ENCODE measurements at places on chromosomes 5 and 9.
A peak's percentile ranks its signal among the peaks of the same experiment; 100 is the strongest.

DNA sequence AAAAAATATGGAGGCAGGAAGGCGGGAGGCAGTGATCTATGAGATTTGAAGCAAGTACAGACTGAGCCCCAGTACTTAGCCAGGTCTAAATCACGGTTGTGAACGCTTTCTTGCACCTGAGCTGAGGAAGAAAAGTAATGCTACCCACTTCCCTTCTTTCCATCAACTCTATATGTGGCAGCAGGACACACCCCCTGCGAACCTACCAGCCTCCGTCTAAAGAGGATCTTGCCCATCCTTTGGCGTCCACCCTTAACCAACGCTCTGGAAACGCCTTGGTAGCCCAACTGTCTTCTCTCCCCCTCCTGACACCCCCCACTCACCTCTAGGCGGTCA, 545 bp downstream of the HMGCS1 start:
- DNase-seq = peak; percentile 48

DNA sequence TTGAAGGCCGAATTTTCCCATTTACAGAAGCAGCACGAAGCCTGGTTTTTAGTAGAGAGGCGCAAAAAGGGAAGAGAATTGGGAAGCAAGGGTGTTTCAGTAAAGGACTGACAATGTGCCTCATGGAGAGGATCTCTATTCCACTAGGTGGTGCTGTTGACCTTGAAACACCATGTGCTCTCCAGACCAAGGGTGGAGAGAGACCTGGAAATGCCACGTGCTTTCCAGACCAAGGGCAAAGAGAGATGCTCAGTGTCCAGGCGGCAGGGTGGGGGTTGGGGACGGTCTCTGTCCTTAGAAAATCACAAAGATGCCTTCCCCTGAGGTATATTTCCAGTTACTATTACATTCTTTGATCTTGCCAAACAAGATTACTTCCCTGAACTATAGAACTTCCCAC, 425.3 kb downstream of the CSNK1G3 start:
- DNase-seq = no peak

GRCh38 chr5:151696470-151697061, 9.9 kb upstream of the SPARC start:
- peak; percentile 41 for DNase-seq

GRCh38 chr5:98573834-98574320, 199.6 kb upstream of the RGMB start:
- DNase-seq = no peak

- no peak for DNase-seq
Observed at GRCh38 chr5:145854651-145855258, 18.1 kb downstream of the GRXCR2 start.

DNA sequence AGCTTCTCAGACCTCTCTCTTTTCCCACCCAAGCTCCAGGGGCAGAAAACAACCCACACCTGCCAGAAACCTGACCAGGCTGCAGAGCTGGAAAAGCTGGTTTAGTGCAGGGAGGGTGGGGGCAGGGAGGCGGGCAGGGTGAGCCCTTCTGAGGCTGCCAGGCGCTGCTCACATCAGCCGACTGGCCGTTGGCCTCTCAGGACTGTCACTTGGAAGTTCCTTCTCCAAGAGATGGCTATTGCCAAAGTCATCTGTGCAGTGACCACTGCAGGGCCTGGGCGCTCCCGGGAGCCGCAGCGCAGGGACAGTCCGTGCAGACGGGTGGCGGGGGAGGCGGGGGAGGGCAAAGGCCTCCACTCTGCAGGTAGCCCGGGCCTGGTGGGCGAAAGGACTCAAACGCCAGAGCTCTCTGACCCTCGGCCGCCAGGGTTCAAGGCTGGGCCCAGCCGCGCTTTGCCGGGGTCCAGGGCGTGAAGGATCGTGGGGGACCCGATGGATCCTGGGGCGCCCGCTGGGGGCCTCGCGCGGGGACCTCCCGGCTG, 205.0 kb upstream of the IER5L start:
- no peak for DNase-seq

DNA sequence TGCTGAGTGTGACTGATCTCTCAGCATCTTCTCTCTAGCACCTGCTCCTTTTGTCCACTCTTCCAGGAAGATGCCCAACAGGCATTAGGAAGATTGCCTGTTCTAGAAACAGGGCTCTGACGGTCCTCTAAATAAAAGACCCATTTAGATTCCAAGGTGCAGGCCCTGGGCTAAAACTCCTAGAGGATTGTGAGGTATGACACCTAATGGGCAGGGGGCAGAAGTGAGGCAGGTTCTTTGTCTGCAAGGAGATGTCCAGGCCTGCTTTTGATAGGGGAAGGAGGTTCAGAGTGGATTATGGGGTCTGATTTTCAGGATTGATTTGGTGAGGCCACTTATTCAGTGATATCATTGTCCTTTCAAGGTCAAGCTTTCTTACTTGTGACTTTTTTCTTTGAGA, 140.8 kb upstream of the TRPC7 start:
- DNase-seq = no peak

GRCh38 chr5:78603636-78604175, 44.9 kb downstream of the LHFPL2 start:
- no peak for DNase-seq

DNA sequence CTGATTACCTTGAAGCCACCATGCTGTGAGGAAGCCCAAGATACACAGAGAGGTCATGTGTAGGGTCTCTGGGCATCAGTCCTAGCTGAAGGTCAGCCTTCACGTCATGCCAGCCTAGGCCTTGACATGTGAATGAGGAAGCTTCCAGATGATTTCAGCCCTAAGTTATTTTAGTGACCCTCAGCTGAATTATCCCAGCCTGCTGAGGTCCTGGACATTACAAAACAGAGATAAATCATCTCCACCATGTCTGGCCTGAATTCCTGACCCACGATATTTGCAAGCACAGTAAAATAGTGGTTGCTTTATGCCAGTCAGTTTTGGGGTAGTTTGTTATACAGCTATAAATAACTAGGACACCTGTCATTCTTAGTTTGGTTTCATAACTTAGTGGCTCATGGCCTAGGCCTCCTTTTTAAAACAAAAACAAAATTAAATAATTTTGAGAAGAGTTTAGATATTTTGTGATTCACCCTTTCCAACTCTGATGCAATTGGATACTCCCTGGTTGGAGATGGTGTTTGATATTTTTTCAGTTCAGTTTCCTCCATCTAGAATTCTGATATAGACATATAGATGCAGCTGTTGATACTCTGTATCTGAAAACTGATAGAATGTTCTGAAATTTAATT, 571.3 kb upstream of the CLINT1 start:
- DNase-seq = no peak

DNA sequence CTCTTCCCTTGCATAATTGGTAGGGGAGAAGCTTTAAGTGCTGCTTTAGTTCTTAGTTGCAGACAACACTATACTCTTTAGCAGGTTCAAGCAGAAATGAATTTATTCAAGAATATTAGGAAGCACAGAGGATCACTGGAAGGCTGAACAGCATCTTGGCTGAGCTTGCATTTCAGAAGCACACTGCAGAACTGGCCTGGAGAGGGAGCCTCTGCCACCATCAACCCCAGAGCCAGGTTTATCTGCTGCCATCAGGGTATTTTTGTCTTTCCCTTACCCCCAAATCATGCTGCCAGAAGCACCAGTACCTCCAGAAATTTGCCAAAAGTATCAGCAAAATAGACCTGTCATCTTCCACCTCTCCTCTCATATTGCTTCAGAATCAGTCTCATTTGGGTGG, 440.7 kb downstream of the DMAC1 start:
- DNase-seq = no peak

- DNase-seq = no peak
Observed at GRCh38 chr9:125495172-125496119, 211.6 kb downstream of the MAPKAP1 start.

- DNase-seq = no peak
Observed at GRCh38 chr9:115122937-115123336, 5.0 kb upstream of the TNC start.

DNA sequence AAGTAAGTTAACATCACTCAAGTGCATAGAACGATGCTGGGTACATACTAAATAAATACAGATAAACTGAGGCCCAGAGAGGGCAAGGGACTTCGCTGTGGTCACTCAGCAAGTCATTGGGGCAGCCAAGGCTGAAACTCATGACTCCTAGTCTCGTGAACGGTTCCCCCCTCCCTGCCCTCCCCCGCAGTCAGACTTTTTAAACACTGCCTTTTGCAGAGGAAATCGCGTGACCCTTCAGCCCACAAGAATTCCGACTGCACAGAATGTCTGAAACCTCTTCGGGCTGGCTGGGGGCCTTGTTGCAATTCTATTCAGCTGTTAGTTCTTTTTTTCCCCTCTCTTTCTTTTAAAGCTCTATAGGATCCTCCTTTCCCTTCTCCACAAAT, 28.1 kb downstream of the NEK6 start:
- no peak for DNase-seq

DNA sequence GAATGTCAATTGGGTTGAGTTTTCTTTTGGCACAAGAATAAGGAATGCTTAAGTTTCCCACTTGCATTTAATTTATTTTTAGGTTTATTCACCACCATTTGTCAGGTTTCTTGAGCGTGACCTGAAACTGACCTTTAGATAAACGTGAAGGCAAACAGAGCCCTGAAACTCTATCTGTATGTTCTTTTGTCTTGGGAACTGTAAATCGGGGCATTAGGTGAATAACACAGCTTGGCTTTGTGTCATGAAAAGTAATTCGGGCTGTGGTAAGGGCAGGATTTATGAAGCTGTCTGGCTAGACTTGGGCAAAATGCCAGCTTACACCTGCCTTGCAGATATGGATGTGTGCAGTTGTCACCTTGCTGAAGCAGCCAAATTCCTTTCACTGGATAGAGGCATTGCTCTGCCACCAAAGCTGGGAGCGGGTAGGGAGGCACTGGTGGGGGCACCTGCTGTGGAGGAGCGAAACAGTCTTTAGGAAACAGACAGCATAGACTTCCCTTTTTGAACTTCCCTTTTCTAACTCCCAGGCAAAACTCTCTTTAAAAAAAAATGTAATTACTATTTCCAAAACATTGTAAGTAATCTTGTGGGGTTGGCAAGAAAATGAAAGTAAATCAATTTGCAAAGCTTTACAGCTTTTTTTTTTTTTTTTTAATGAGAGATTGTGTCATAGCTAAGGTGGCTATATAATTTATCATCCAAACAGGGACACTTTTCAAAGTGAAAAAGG, 545.2 kb downstream of the CSNK1G3 start:
- DNase-seq = no peak

DNA sequence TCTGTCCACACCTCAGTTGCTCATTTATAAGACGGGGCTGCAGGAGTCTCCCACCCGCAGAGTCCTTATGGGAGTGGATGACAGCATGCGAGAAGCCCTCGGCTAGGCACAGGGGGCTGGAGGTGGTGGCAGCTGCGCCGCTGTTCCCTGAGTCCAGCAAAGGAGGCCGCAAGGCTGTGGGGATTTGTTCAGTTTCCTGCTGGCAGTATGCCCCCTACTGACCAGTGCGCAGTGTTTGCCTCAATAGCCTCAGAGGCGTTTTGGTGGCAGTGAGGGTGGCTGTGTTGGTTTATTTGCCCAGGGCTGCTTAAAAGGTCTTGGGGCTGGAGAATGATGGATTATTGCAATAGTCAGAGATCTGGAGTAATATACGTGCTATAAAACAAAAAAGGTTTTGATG, 176.3 kb upstream of the OTULINL start:
- no peak for DNase-seq

DNA sequence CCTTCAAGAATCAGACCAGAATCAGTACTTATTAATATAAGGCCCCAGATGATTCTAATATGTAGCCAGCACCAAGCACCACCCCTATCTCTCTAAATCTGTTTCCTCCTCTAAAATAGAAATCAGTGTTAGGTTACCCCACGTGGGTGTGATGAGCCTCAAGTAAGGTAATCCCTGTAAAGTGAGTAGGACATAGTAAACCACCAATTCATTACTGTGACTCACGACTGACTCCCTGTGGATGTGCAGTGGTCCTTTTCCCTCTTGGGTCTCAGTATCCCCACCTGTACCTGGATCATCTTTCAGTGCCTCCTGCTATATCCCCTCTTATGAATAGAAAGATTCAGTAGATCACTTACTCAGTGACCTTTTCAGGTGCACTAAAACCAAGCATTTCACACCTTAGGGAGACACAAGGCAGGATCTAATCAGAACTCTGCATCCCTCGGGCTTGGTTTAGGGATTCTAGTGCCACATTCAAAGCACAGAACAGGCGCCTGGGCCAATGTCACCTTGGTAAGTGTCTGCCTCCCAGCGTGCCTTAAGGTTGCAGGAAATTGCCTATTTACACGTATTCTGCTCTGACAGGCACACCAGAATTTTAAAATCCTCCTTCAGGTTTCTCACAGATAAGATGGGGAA, 12.2 kb upstream of the ALDH1B1 start:
- no peak for DNase-seq

- DNase-seq = no peak
Observed at GRCh38 chr9:93319992-93320500, 131.4 kb upstream of the FAM120A start.

- DNase-seq = no peak
Observed at GRCh38 chr9:119559056-119559455, 189.8 kb upstream of the BRINP1 start.

- no peak for DNase-seq
Observed at GRCh38 chr5:81164936-81165335, 68.2 kb upstream of the CKMT2 start.

DNA sequence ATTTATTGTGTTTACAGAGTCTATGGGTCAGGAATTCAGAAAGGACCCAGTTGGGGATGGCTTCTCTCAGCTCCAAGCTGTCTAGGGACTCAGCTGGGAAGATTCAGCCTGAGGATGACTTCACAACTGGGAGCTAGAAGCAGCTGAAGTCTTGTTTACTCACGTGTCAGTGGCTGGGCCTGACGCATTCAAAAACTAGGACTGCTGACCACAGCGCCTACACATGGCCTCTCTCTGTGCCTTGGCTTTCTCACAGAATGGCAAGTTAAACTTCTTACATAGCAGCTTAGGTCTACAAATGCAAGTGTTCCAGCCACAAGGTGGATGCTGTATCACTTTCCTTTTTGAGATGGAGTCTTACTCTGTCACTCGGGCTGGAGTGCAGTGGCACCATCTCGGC, 16.3 kb upstream of the PPP2CA start:
- no peak for DNase-seq

GRCh38 chr9:123349691-123350480, 6.1 kb upstream of the CRB2 start:
- peak; percentile 46 for DNase-seq

DNA sequence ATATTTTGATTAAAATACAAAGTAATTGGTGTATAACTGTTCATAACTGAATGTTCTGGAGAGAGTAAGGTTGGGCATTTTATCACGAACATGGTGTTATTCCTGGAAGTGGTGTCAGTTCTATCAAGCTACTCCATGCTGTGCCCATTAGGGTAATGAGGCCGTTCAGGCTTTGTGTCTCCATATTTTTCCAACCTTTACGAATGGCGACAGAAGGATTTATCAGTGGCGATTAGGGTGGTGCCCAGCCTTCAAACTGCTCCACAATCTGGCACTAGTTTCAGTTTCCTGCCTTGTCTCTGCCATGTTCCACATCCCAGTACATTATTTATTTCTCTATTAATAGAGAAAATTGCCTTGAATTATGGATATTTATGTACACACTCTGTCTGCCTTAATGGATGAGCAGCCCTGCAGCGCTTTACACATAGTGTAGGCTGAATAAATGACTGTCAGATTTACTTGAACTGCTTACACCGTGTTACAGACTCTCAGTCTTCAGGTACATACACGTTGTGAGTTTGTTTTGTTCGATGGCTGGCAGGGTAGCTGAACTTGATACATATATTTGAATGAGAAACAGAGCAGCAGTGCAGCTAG, 23.9 kb upstream of the TMC1 start:
- no peak for DNase-seq
